ENCODE measurements at places on chromosomes 5 and 9.
A peak's percentile ranks its signal among the peaks of the same experiment; 100 is the strongest.

DNA sequence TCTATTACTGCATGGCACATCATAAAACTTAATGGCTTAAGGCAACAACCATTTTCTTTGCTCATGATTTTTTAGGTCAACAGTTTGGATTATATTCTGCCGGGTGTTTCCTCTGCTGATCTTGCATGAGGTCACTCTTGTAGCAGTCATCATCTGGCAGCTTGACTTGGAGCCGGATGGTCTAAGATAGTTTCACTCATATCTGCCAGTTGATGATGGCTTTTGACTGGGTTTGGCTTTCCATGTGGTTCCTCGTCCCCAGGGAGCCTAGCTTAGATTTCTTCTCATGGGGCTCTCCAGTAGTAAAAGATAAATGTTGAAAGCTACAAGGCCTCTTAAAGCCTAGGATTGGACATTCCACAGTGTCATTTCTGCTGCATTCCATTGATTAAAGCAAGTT lies 27.4 kb downstream of the LNPEP start:
- no peak for DNase-seq

DNA sequence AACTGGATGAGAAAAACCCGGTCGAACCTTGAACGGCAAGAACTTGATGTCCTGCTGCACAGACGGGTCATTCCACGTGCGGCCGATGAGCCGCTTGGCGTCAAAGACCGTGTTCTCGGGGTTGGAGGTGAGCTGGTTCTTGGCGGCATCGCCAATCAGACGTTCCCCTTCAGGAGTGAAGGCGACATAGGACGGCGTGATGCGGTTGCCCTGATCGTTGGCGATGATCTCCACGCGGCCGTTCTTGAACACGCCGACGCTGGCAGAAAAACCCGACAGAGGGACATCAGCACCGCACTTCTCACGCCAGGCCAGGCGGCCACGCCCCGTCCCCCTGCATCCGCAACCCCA lies 519 bp downstream of the HSPA5 start:
- DNase-seq, result peak; percentile 17

GRCh38 chr9:133538851-133539833 lies 4.6 kb downstream of the ADAMTSL2 start:
- no peak for DNase-seq

- no peak for DNase-seq
Observed at GRCh38 chr9:106305428-106306133, 557.4 kb upstream of the ZNF462 start.

DNA sequence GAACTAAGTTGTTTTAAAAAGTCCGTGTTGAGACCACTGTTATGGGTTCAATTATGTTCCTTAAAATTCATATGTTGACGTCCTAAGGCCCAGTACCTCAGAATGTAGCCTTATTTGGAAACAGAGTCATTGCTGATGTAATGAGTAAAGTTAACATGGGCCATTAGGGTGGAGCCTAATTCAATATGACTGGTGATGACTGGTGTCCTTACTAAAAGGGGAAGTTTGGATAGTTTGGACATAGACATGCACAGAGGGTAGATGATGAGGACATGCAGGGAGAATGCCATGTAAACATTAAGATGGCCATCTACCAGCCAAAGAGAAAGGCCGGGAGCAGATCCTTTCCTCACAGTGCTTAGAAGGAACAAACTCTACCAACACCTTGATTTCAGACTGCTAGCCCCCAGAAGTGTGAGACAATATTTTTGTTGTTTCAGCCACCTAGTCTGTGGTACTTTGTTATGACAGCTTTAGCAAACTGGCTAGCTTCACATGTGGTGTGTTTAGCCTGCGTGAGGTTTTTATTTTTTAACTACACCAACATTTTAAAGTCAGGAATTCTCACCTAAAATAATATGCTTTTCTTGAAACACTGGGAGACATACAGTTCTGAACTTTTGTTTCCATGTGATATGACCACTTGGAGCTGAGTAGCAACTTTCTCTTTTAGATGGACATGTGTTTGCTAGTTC lies 135.3 kb downstream of the YIPF5 start:
- no peak for DNase-seq
